SK-MEL-5 (cell line): ENCODE measurements at places on chromosomes 3 and 15. TPM values are rescaled to one million over a fixed set of nuclear protein-coding genes. Genes with fewer than 3 reads are reported as not detected.
A peak's percentile ranks its signal among the peaks of the same experiment; 100 is the strongest.

GRCh38 chr3:37765591-37766488 lies 95.8 kb upstream of the CTDSPL start:
- DNase-seq: no peak

DNA sequence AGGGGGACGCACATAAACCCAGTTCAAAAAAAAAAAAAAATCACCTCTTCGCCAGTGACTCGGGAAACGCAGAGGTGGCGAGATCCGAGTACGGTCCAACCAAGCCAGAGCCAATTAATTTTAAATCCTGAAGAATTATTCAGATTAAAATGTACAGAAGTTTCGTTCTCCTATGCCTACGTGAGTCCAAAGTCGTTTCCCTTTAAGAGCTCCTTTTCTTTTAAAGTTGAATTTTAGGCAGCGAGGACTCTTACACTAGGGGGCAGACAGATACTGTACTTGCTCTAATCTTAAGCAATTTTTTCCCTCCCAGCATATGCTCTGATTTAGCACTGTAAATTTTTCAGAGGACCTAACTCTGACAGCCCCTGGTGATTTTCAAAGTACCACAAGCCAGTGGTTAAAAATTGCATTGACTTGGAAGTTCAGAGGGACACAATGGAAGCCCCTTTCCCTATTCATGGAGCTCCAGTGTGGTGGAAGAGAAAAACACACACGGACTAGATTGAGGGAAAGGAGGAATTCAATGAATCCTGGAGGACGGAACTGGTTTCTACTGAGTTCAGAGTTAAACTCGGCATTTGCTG lies 3.3 kb upstream of the NR2F2 start:
- peak; percentile 86 for DNase-seq

GRCh38 chr3:106168962-106169750 lies 300.3 kb upstream of the CBLB start:
- no peak for DNase-seq

- peak; percentile 86 for DNase-seq
These were observed 119.6 kb downstream of the ASB7 start for GRCh38 chr15:100721758-100722550.

GRCh38 chr3:188400494-188401243 lies 246.7 kb downstream of the LPP start:
- peak; percentile 22 for DNase-seq

GRCh38 chr15:90862487-90862886 lies 5.9 kb upstream of the FURIN start:
- DNase-seq: no peak

DNA sequence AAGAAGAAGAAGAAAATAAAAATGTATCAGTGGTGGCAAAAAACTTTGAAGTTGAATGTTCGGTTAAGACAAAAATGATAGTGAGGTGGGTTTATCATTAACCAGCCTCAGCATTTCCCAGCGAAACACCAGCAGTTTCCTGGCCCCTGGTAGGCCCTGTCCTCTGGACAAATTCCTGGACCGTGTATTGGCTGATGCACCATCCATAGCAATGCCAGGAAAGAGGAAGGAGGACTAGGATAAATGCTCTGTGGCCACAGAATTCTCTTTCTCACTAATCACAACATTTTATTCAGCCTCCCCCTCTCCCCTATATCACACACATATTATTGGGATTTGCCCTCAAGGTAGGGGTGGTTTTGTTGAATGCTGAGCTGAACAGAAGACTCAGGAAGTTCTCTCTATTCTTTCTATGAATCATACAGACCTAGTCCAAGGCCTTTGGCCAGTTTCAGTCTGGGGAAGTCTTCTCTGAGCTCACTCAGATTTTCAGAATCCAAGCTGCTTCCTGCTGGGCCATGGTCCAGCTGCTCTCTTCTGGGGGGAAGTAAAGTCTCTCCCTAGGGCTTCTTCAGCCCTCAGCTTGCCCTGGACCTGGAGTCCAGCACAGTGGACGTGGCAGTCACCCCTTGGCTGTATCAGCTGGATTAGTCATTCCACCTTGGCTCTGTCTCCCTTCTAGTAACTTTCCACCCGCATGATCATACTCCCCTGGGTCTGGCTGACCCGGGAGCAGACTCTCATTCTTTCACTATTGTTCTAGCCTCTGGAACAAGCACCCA lies 27.6 kb downstream of the SLC28A1 start:
- DNase-seq: peak; percentile 82

DNA sequence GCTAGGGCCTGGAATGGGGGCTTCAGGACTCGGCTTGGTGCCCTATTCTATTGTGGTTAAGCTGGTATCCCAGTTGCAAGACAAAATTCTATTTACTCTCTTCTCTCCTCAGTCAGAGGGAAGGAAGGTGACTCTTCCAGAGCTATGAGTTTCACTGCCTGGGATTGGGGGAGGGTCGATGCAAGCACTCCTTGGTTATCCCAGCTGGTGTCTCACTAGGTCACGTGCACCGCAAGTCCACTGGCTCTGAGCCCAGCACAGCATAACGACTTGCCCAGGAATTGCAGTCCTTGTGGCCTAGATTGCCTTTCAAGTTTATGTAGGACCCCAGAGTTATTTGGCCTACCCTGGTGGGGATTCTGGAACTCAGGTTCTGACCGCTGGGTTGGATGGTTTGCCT lies 958.8 kb downstream of the IGSF11 start:
- DNase-seq: no peak

DNA sequence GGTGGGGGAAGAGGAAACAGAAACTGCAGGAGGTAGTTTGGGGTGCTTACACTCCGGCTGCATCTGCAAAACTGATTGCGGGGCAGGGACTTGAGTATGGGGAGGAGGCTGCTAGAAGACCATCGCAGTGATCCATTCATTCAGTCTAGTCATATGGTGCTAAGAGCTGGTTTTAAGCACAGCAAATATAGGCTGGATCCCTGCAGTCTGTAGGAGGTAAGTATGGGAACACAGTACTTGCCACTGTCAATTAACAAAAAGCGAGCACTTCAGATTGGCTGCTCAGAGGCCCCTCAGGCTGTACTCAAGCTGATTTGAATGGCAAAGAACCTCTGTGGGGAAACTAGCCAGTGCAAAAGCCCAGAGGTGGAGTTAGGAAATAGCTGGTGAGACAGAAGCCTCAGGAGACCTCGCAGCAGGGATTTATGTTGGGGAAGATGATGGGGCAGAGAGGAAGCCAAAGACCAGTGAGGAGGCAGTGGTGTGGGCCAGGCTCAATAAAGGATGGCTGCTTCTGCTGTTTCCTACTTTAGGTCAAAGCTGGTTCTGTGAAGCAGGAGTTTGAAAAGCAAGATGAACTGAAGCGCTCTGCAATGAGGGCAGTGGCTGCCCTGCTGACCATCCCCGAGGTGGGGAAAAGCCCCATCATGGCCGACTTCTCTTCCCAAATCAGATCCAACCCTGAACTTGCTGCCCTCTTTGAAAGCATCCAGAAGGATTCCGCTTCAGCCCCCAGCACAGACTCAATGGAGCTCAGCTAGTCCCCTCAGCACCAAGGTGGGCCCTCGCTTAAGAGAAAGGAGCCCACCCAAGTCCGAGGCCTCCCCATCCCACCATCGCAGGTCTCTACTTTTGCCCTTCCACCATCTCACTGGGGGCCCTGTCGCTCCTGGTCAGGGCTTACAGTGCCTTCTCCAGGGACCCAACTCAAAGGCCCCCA lies 7.9 kb downstream of the RPL32 start:
- DNase-seq: no peak

DNA sequence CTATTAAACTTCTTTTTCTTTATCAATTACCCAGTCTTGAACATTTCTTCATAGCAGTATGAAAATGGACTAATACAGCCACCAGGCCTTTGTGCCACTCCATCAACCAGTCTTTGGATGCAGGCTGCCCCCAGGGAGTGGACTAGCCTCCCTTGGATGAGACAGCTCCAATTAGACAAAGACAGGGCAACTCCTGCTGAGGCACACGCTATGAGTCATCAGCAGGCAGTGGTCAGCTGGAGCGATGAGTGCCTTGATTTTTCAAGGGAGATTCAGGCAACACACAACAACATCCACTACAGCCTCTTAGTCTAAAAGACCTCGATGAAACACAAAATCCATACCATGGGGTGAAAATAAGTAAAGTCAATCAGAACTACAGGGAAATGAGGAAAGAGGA lies 160.1 kb downstream of the ARRDC4 start:
- DNase-seq: peak; percentile 60

Gene GPR149
- not detected in 2 replicates for total RNA-seq

Gene LRRC28
- 30.5 and 30.7 TPM in 2 replicates for total RNA-seq

DNA sequence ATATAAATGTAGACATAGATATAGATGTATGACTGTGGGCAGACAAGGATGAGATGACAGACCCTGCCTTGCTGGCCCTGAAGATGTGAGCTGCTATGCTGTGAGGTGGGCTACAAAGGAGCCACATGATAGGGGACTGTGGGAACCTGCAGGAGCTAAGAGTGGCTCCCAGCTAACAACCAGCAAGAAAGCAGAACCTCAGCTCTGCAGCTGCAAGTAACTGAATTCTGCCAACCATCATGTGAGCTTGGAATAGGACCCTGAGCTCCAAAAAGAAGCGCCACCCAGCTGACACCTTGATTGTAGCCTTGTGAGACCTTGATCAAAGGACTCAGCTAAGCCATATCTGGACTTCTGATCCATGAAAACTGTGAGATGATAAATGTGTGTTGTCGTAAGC lies 123.3 kb upstream of the GRM7 start:
- DNase-seq: no peak

Gene MORC1
- total RNA-seq: 0.11 TPM in 1 of 2 replicates, not detected in the other

- DNase-seq: no peak
These were observed 12.3 kb upstream of the DENND4A start for GRCh38 chr15:65804252-65804931.

- DNase-seq: peak; percentile 17
These were observed 600 bp downstream of the FBXO45 start for GRCh38 chr3:196569003-196569516.

GRCh38 chr3:45034612-45035252 lies 8.6 kb downstream of the CLEC3B start:
- no peak for DNase-seq

DNA sequence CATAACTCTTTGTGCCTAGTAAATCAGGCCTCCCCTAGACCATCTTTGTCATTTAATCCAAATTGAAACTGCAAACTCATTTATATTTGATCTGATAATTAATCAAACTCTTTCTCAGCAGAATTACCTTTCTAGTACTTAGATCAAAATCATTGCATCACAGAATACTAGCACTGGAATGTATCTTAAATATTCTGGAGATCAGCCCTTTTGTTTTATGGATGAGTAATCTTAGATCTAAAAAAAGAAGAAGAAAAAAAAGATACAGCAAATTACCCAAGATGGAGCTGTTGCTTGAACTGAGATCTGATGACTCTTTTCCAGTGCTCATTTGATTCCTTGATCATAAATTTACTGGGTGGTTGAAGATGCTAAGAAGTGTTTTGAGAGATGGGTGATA lies 47.9 kb downstream of the NAALADL2 start:
- DNase-seq: no peak

DNA sequence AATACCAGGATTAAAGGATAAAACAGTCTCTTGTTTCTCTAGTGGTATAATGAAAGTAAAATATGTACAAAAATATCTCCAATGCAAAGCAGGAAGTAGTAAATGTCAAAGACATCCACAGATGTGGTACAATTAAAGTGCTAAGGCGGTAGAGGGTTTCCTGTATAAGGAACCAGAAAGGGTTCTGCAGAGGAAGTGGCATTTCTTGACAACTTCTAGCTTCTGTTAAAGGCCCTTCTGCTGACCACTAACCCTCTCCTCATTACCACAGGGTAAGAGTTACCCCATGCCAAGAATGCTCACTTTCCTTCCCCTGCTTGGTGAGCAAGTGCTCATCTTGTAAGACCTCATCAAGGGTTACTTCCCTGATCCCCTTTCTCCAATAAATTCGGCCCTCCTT lies 883.6 kb upstream of the NR2F2 start:
- DNase-seq: no peak

Gene GP5
- not detected in 2 replicates for total RNA-seq

DNA sequence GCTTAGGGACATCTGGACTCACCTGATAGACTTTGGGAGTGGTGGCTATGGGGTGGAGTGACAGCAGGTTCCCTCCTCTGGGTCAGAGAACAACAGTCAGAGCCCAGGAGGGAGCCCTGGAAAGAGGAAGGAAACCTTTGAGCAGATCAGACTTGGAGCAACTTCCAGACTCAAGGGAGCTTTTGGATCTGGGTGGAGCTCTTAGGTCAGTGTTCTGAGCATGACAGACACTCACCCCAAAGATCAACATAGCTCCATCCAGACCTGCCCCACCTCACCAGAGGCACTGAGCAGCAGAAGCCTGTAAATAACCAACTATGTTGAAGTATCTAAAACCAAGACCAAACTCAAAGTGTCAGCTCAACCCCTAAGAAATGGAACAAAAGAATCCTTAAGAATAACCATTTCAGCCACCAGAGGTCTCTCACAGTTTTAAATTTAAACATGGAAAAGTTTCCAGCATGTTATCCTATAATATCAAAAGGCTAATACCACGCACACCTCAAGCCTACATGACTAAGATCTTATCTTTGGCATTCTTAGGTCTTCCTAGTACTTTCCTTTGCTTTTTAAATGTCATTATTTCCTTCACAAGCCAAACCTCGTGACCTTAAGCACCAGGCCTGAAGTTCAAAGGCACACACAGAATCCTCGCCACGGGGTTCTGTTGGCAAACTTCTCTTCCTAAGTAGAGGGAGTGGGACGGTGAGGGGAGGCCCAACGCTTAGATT lies 56.4 kb downstream of the UMPS start:
- peak; percentile 53 for DNase-seq

Gene SLCO2A1
- not detected in 2 replicates for total RNA-seq

Gene CPEB1
- total RNA-seq: 14.1 and 19.1 TPM in 2 replicates

- peak; percentile 76 for DNase-seq
These were observed 216.1 kb downstream of the ATP8B4 start for GRCh38 chr15:49902685-49903501.

Gene ARPIN
- 3.9 and 4.4 TPM in 2 replicates for total RNA-seq

GRCh38 chr3:130711565-130712324 lies 34.9 kb downstream of the PIK3R4 start:
- DNase-seq: no peak

DNA sequence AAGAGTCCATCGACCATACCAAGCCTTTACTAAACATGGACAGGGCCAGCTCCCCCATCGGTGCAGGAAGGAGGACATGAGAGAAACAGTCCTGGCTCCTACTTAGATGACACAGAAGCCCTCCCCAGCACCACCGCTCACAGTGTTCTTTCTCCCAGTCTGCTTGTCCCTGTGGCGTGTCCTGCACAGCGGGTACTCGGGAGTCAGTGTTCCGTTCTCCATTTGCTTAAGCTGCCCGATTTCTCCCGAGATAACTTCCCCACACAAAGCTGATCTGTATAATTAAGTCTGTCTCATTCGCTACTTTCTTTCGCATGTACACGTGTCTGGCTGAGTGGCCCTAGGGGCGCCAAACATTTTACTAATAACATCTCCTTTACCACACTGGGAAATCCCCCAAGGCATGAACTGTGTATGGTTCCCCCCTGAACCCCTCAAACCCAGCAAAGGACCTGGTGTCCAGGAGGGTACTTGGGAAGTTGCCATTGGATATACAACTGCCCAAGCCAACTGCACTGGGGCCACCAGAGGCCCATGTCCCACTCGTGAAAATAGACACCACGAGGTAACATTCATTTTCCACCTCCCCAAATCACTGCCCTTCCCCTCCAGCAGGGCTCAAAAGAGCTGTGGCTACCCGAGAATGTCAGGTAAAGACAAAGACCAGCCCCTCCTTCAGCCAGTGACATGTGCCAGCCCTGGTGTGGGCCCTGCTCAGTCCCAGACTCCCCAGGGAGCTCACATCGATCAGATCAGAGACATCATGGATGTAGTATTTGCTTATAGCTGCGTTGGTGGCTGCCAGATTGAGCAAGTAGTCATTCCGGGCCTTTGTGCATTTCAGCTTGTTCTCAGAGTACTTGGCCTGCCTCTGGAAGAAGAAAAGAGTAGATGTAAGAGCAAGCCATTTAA lies 96.5 kb upstream of the RAD18 start:
- DNase-seq: no peak
